Activated gamma-delta T cell treated with Interleukin-2 at 50 U/mL for 16 hours (primary cell): ENCODE measurements at places on chromosomes 6 and 20.

DNA sequence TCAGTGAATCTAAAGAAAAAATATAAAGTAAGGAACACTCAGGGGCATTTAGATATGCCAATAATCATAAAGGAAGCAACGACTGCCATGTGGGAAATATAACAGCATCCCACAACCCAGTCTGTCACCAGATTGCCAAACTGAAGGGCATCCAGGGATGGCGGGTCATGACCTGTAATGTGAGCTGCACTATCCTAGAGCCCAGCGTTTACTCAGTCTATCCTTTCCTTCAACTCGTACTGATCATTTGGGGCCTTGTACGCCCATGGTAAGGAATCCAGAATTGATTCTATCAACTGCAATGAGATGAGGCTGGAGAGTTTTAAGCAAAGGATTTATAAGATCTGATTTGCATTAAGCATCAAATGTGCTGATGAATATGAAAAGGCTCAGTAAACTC, 5.3 kb downstream of the TRPC4AP start:
- no peak for DNase-seq

DNA sequence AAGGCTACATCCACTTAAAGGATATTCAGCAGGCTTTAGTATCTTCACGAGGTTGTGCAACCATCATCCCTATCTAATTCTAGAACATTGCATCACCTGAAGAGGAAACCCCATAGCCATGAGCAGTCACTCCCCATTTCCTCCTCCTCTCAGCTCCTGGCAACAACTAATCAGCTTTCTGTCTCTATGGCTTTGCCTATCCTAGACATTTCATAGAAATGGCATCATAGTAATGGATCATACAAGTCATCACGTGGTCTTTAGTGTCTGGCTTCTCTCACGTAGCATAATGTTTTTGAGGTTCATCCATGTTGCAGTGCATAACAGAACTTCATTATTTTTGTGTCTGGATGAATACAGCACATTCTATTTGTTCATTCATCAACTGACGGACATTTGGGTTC, 20.5 kb downstream of the SNAI1 start:
- DNase-seq = no peak

DNA sequence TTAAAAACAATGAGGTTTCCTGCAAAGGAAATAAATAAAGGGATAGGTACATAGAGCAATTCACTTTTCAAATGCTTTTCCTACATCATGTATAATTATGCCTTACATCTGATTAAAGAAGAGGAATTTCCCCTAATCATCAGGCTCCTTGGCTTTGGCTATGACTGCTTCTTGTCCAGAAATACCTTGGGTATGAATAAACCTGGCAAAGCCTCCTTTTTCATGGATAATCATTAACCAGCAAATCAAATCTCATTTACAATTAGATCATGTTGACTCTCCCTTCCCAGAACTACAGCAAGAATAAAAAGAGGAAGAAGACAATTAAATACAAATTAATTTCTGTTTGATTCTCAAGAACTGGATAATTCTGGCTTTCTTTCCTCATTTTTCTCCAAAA, 58.0 kb upstream of the CD2AP start:
- DNase-seq = no peak

GRCh38 chr6:46138281-46138680, 8.5 kb downstream of the ENPP4 start:
- DNase-seq = no peak

DNA sequence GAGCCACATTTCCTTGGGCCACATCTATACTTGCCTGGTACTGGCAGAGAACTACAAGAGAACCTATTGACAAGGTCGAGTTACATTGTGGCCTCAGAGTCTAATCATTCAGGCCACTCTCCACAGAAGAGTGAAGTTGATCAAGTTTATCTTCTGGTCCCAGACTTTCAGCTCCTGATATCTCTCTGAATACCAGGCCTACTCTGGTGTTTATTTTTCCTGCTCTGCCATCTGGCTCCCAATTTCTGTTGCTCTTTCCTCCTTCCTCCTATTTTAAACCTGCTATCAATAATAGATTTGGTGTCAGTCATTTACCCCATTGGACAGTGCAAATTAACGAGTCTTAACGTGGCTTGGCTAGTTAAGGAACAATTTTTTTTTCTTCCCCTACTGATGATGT, 46.6 kb downstream of the SCGN start:
- no peak for DNase-seq

- no peak for DNase-seq
Measured at GRCh38 chr6:138146544-138146943, 15.2 kb upstream of the ARFGEF3 start.

DNA sequence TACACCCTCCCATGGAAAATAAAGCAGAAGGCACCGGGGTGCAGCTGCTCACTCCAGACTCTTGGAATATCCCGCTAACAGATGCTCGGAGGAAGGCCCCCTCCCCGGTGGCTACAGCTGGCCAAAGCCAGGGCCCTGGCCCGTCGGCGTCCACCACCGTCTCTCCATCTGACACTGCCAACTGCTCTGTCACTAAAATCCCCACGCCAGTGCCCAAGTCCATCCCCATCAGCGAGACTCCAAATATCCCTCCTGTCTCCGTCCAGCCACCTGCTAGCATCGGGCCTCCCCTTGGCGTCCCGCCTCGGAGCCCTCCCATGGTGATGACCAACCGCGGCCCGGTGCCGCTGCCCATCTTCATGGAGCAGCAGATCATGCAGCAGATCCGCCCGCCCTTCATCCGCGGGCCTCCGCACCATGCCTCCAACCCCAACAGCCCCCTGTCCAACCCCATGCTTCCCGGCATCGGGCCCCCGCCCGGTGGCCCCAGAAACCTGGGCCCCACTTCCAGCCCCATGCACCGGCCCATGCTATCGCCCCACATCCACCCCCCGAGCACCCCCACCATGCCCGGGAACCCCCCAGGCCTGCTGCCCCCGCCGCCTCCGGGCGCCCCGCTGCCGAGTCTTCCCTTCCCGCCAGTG, 143.9 kb downstream of the SOBP start:
- no peak for DNase-seq

DNA sequence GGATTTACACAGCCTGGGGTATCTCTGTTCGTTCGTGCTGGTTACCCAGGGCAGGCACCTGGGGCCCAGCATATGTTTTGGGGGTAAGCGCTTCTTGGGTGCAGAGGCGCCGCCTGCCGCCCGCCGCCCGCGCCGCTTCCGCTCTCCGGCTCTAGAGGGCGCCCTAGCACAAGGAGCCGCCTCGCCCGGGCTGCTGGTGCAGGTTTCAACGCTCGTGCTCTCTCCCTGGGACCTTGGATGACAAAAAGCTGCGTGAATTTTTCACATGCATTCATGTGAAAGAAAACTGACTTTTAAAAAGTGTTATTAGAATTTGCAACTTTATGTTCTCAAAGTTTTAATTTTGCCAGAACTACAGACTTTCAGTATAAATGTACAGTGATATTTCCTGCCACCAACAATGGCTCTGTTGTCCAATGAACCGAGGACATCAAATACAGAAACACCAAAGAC, 32.5 kb downstream of the PRR18 start:
- DNase-seq = peak; percentile 78

- DNase-seq = no peak
Measured at GRCh38 chr6:47165918-47166317, 123.8 kb upstream of the ADGRF1 start.

DNA sequence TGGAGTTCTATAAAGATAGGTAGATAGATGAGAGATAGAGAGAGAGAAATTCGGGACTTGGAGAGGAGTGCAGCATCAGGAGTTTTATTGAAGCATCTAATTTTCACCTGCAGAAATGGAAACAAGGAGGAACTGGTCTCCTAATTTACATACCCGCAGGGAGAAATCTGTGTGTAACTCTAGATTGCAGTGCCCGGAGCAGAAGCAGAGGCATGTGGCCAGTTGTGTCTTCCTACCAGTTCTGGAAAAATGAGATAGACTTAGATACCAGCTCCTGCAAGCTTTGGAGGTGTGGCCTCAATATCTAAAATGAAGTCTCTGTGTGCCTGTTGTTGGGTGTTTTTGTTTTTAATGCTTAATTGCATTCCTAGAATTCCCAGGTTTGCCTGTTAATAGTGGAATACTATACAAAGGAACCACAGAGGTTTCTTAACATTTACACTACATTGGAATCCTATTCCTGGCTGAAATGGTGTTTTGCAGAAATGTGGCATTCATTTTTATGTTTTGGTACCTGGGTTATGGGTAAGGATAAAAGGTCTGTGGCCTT, 57.4 kb downstream of the DTD1 start:
- no peak for DNase-seq

DNA sequence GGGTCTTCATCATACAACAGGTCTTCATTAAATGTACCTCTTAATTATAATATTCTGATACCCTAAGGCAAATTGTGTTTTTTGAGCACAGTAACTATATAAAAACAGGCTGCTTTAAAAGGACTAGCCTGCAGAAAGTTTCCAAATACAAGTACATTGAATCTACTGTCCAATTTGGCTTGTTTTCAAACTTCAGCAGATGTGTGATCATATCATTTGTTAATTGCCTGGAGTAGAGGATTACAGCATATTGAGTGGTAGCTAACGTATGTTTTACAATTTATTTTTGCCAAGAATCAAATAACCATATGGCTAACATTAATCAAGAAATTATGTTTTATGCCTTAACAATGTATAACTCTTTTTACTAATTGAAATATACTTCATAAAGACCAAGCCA, 12.6 kb downstream of the TINAG start:
- no peak for DNase-seq

GRCh38 chr6:35642471-35643161, 46.1 kb downstream of the FKBP5 start:
- no peak for DNase-seq

DNA sequence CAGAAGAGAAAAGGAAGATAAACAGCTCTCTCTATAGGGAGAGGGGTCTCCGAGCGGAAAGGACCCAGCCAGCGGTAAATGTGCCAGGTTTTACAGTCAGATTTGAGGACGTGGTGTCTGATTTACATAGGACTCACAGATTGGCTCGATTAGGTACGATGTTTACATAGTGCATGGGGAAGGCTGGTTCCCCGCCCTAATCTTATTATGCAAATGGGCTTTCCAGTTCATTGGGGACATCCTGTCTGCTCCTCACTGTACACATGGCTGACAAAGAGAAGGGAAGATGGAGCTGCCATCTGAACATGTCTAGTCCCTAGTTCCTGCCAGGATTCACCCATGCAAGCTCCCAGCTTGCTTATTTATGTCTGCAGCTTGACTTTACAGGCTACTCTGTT, 119.9 kb downstream of the RNF144B start:
- no peak for DNase-seq

DNA sequence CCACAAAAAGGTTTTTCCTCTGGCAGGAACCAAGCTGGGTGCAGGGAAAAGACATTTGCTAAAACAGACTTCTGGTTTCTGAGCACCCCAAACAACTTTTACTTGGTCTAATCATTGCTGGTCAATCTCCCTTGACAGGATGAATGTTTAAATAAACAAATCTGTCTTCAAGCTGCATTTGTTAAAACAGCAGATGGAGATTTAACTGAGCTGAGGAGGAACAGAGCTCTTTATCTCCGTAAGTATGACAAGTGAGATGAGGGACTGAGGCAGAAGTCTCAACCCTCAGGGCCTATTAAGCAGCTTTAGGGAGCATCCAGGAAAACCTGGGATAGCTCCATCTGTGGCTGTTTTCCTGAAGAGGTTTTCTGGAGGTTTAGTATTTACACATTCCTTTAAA, 40.6 kb downstream of the NINL start:
- no peak for DNase-seq

DNA sequence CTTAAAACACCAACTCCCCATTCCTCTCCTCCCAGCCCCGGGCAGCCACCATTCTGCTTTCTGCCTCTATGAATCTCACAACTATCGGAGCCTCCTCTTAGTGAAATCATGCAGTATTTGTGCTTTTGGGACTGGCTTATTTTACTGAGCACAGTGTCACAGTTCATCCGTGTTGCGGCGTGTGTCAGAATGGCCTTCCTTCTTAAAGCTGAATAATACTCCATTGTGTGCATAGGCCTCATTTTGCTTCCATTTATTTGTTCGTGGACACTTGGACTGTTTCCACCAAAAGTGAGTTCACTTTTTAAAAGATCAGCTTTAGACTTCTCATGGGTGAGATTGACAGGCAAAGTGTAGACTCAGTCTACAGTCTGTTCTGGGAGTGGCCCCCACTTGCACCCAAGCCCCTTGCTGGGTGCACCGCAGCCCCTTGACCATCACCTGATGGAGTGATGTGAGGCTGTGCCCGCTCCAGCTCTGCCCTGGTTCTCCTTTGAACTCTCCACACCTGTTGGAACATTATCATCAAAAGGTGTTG, 12.6 kb downstream of the DUSP22 start:
- DNase-seq = no peak

- DNase-seq = no peak
Measured at GRCh38 chr20:42192321-42192720, 574.1 kb upstream of the CHD6 start.

DNA sequence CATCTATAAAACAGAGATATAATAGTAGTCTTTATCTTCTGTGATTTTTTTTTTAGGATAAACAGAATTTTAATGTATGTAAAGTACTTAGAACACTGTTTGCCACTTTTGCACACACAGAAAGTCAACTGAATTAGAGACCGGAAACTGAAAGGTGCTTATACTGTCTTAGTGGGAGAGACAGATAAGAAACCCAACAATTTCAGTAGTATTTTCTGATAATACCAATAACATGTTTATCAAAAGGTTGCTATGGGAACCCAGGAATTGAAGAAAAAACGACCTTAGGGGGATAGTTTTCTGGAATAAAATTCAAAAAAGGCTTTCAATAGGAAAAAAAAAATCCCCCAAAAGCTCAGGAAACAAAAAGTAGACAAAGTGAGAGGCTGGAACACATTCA, 138.6 kb downstream of the BCKDHB start:
- DNase-seq = no peak

GRCh38 chr6:37713529-37714119, 15.9 kb upstream of the MDGA1 start:
- no peak for DNase-seq

- peak; percentile 32 for DNase-seq
Measured at GRCh38 chr20:34369265-34369664, 6.2 kb downstream of the ITCH start.

DNA sequence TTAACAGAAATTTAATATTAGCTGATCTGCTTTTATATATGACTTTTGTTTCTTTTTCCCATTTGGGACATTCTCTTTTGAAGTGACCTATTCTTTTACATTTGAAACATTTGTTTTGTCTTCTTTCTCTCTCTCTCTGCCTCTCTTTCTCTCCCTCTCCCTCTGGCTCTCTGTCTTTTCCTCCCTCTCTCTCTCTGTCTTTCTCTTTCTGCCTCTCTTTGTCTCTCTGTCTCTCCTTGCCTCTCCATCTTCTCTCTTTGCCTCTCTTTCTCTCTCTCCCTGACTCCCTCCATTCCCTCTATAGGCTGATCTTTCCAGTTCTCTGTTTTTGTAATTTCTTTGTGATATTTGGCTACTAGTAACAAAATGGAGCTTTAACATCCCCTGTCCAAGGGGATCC, 52.0 kb upstream of the TULP1 start:
- DNase-seq = no peak

- DNase-seq = no peak
Measured at GRCh38 chr20:1555952-1556351, 1.6 kb downstream of the SIRPD start.

GRCh38 chr20:53875452-53875851, 194.9 kb downstream of the BCAS1 start:
- no peak for DNase-seq
